ENCODE measurements at places on chromosomes 1 and 21.

GRCh38 chr1:165903672-165904071 lies 76.3 kb downstream of the UCK2 start:
- DNase-seq, result no peak

DNA sequence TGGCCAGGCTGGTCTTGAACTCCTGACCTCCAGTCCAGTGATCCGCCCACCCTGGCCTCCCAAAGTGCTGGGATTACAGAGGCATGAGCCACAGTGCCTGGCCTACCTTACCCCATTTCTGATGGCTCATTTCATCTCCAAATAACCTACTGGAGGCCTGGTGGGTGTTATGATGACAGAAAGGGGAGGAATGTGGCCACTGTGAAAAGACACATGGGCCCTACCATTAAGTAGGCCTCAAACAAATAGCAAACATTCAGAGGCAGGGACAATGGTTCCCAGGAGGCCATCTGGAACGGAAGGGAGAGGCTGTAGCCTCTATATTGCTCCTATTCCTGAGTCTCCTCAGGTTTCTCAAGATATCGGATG lies 932 bp upstream of the FCRLA start:
- DNase-seq, result no peak

DNA sequence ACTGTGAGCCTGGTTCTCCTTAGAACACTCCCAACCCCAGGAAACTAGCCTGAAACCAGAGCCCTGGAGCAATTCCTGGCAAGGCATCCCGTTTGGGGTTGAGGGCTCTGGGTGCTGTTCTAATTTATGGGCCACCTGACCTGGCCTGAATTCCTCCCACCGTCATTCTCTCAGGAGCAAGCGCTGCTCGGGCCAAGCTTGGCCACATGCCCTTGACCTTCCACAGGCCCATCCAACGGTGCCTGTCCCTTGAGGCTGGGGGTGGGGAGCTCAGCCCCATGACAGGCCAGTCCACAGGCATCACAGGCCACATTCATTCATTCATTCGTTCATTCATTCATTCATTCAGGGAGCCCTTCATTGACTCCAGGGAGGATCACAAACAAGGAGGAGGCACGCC lies 5.3 kb downstream of the PADI2 start:
- no peak for DNase-seq

DNA sequence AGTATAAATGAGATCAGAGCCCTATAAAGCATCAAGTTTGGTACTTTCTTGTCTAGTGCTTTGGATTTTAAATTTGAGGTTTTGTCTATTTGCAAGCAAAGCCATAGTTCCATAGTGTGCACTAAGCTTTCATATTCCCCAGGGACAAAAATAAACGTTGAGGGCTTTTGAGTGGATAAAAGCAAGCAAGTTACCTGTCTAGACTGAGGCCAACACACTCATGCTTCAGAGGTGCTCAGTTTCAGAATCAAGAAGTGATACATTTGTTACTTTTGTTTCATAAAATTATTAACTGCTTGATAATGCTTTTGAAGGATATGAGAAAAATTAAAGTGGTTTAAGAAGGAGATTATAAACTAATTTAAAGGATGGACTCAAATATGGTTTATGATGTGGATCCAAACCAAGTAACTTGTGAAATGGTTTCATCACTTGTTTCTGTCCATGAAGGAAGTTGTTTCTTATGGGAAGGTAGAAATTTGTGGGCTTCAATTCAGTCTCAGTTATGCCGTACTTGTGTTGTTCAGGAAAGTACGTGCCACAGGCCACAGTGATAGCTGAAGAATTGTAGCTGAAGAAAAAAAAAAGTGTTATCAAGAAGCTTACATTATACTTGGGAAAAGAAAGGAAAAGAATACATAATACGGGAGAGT lies 71.2 kb downstream of the CHRM3 start:
- DNase-seq, result no peak

DNA sequence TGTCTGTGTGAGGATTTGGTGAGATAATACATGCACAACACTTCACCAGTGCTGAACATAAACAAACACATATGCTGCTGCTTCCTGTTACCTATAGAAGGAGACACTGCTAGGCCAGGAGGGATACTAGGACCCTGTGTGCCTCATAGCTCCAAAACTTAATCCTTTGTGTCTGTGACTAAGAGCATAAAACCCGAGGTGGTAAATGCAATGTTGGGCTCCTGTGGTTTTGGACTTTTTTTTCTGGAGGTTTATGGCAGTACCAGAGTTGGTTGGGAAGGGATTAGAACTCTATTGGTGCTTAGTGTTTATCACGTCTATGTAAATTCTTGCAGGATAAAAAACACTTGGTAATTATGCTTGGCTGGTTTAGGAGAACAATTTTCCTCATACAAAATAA lies 122.9 kb downstream of the NUF2 start:
- DNase-seq, result no peak

- DNase-seq, result no peak
Measured at GRCh38 chr1:62905309-62905708, 121.4 kb downstream of the ATG4C start.

DNA sequence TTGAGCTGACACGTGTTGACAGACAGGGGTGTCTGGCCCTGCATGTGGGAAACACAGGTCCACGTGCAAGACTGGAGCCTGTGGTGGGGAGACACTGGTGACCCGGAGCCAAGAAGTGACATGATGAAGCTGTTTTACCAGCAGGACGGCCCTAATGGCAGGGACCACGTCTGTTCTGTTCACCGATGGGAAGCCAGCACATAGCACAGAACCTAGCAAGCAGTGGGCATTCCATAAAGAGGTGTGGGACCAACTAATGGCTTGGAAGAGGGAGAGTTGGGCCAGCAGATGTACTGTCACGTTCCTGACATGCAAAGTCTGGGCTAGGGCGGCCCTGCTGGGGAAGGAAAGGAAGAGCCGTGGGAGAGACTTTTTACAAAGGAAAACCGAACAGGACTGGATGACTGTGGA lies 15.3 kb downstream of the NAV1 start:
- no peak for DNase-seq

DNA sequence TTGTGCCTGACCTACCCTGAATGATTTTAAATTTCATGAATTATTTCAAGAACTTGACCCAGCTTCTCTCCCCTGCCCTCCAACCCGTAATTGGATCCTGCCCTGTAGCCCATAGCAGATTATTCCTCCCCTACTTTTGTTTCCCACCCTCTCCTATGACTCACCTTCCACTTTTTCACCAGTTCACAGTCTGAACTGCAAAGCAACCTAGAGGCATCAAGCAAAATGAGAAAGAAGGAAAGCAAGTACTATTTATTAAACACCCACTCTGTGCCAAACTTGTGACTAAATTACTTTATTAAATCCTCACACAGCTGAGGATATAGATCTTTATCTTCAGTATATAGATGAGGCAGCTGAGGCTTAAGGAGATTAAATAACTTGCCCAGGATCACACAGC lies 20.7 kb upstream of the IKBKE start:
- no peak for DNase-seq

DNA sequence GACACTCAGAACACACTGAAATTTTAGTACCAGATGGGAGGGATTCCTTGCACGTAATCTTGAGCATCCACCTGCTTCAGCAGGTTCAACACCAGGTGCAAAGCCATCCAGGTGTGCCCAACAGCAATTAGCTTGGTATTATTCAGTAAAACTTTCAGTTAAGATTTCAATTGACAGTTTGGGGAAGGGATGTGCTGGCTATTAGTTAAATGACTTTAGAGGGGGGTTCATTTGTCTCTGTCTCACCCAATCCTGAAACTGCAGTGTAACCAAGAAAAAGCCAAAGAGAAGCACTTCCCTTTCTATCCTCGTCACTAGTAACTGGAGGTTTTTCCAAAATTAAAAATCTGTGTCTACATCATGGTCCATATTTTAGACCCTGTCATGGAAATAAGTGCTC lies 90.9 kb downstream of the PIK3R3 start:
- DNase-seq, result no peak

GRCh38 chr1:211378844-211379243 lies 52.2 kb downstream of the TRAF5 start:
- no peak for DNase-seq

DNA sequence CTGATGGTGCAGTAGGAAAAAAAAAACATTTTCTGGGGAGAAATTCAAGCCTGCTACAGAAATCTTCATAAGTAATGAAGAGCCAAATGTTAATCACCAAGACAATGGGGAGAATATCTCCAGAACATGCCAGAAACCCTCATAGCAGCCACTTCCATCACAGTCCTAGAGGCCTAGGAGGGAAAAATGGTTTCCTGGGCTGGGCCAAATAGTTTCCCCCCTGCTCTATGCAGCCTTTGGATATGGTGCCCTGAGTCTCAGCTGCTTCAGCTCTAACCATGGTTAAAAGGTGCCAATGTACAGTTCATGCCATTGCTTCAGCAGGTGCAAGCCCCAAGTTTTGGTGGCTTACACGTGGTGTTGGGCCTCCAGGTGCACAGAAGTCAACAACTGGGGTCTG lies 113.1 kb downstream of the ZNF648 start:
- DNase-seq, result no peak

- DNase-seq, result no peak
Measured at GRCh38 chr1:9211291-9211811, 23.2 kb upstream of the H6PD start.

GRCh38 chr1:218250492-218250891 lies 34.6 kb upstream of the RRP15 start:
- no peak for DNase-seq

DNA sequence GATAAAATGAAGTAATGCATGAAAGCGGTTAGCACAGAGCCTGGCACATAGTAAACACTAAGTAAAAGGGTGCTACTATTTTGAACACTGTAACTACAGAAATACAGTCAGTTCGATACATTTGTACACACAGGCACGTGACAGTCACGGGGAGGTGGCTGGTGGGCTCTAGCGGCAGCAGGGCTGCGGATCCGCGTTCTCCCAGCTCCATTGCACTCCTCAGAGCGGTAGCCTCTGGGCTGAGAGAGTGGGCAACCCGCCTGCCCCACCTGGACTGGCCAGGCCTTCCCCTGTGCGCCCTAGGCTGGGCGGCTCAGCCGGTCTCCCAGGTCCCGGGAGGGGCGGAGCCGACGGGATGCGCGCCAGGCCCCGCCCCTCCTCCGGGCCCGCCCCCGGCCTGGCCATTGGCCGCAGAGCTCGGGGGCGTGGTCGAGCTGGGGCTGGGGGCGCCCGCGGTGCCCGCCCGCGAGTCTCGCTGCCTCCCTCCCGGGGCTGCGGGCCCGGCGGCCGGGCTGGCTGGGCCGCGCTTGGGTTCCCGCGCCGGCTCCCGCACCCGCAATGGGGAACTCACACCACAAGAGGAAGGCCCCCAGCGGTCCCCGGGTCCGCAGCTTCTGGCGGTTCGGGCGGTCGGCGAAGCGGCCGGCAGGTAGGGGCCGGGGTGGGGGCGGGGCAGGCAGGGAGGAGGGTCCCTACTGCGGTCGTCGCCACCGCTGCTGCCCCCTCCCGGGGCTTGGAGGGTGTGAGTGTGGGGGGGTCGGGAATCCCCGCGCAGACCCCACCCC lies 51.2 kb upstream of the SYNC start:
- DNase-seq, result peak; percentile 48

GRCh38 chr21:45897191-45898027 lies 84.2 kb upstream of the COL6A1 start:
- DNase-seq, result no peak

- no peak for DNase-seq
Measured at GRCh38 chr21:42213082-42213774, 5.7 kb upstream of the ABCG1 start.

DNA sequence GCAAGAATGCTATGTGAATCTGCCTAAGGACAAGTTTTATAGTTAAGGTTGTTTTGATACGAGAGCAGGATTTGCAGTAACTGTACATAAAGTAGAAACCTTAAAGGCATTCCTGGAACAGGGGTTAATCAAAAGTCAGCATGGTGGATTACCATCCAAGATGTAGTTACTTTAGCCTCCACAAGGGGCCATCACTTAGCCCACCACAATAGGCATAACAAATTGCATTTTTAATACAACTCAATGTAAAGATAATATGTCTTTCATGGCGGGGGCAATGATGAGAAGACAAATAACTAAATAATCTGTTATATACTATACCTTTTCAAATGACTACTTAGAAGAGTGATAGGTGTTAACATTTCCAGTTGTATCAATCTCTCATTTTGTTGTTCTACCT lies 611.2 kb upstream of the ADGRL4 start:
- DNase-seq, result no peak

DNA sequence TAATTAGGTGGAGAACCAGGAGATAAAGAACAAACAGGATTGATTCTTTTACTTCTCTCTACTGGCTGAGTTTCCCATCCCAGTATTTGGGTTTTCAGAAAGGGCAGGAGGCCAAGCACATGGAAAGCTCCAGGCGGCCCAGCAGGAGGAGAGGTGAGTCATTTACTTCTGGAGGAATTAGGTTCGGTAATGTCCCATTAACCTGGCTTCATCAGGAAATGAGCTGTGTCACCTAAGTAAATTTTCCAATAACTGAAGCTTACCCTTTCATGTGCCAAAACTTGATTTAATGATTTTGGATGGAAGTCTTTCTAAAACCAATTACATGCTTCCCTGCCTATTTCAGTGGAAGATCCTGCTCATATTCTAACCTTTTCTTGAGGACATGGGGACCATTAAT lies 257.6 kb upstream of the USP24 start:
- no peak for DNase-seq

- DNase-seq, result no peak
Measured at GRCh38 chr1:226548256-226549093, at the start of gene STUM. Gene STUM (plus strand): TSS chr1:226548764. CDS start chr1:226548905, 141 bp downstream.

DNA sequence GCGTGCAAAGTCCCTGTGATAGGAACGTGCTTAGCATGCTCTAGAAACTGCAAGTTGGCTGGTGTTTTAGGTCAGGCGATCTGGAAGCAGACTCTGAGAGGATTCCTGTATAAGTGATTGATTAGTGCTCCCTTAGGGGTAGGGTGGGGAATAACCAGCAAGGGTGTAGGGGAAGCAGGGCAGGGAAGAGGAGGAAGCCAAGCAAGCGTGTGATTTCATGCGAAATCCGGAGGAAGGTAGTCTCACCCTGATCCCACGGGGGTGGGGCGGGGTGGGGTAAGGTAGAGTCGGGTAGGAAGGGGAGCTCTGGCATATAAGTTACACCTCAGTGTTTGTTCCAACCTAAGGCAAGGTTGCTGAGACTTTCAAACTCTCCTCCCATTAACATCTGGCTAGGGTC lies 24.9 kb upstream of the CTPS1 start:
- DNase-seq, result no peak

- DNase-seq, result no peak
Measured at GRCh38 chr1:58804853-58805565, 21.2 kb upstream of the JUN start.

GRCh38 chr1:38173848-38174247 lies 127.3 kb upstream of the POU3F1 start:
- DNase-seq, result no peak

- DNase-seq, result no peak
Measured at GRCh38 chr1:57065442-57065841, 99.6 kb upstream of the C8B start.

GRCh38 chr1:43994794-43995790 lies 3.7 kb downstream of the CCDC24 start:
- no peak for DNase-seq
